ENCODE measurements at places on chromosomes 4 and X. TPM values are rescaled to one million over a fixed set of nuclear protein-coding genes. Genes with fewer than 3 reads are reported as not detected.

GRCh38 chr4:113547487-113548042 is 214.0 kb downstream of the CAMK2D start:
- peak; percentile 98 for ATAC-seq

DNA sequence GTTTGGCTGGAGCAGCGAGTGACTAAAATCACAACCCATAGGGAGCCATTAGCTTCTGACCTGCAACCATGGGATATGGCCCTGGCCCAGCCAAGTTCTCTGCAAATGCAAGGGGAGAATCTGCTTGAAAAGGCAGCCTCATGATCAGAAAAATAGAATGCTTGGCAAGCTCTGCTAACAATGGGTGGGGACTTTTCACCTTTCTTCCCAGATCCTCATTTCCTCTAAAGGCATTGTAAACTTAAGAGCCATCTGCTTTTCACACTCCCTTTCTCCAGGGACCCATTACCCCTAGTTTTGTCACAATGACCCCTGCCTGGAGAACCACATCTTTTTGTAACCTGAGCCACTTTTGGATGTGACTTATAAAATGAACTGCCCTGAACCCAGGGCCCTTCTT is 104.3 kb downstream of the PARM1 start:
- no peak for ATAC-seq

- ATAC-seq = no peak
Observed at GRCh38 chr4:4594285-4594920, 52.6 kb upstream of the STX18 start.

DNA sequence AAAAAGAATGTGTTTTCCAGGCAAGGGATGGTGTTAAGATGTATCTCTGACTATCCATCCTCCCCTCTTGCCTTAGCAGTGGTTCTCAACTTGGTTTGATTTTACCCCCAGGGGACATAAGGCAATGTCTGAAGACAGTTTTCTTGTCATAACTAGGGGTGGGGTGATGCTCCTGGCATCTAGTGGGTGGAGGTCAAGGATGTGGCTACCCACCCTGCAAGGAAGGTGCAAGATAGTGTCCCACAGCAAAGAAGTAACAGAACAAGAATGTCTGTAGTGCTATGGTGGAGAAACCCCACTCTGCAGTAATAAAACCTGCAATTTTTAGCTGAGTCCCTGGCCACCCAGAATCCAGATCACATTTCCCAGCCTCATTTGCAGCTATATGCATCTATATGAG is 81.2 kb upstream of the TBL1X start:
- no peak for ATAC-seq

DNA sequence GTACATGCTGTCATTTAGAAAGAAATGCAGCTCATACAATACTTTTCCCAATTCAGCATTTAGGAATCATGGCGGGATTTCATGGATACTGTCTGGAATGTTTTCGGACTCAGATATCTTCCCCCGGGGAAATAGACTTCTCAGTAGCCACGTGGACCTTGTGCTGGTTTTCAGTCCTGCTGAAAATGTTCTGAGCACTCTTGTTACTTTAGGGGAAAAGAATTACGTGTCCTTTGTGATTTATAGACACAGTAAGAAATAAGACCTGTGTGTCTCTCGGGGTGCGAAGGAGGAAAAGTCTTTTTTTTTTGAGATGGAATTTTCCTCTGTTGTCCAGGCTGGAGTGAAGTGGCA is 3.8 kb downstream of the CD99 start:
- no peak for ATAC-seq

Gene FOXR2
- total RNA-seq = 0.18 TPM

Gene SOWAHB
- 0.21 TPM for total RNA-seq

DNA sequence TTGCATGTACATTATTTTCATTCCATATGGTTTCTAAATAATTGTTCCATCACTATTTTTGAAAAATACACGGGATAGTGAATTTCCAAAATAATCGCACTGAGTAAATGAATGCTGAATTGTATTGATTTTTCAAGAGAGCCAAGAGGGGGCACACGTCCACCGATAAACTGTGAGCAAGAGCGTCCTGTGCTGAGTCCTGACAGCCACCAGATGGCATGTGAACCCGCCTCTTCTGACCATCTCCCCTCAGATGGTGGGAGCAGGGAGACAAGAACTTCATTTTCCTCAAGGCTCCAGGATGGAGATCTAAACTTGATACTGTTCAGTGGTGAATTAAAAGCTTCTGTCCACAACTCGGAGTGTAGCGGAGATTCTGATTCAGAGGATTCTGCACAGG is 30.6 kb upstream of the IL9R start:
- peak; percentile 71 for ATAC-seq

- no peak for ATAC-seq
Observed at GRCh38 chr4:121698236-121698671, 1.5 kb upstream of the ANXA5 start.

- peak; percentile 83 for ATAC-seq
Observed at GRCh38 chr4:113951263-113951662, 28.2 kb downstream of the ARSJ start.

DNA sequence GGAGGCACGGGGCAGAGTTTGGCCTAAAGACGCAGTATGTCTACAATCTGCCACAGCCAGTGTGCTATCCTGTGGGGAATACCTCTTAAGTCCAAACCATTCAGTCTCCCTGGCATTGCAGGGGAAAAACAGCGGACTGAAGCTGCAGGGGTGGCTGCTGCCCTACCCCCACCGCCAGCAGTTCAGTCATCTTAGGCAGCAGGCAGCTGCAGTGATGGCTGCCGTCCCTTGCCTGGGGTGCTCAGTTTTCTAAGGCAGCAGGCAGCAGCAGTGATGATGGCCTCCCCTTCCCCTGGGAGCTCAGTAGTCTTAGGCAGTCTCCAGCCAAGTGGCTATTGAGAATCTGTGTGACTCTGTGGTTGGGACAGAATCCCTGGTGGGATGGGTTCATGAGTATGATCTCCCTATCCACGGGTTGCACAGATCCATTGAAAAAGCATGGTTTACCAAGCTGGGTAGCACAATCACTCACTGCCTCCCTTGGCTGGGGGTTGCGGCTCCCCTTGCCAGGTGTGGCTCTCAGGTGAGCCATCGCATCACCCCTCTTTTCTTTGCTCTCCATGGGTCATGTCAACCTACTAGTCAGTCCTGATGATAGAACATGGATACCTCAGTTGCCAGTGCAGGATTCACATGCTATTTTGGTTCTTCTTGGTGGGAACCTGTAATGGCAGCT is 48.9 kb upstream of the GRID2 start:
- no peak for ATAC-seq
